ENCODE measurements at places on chromosomes 5 and 9.

- DNase-seq: no peak
These were observed 3.4 kb downstream of the TLE1 start for GRCh38 chr9:81685763-81686613.

DNA sequence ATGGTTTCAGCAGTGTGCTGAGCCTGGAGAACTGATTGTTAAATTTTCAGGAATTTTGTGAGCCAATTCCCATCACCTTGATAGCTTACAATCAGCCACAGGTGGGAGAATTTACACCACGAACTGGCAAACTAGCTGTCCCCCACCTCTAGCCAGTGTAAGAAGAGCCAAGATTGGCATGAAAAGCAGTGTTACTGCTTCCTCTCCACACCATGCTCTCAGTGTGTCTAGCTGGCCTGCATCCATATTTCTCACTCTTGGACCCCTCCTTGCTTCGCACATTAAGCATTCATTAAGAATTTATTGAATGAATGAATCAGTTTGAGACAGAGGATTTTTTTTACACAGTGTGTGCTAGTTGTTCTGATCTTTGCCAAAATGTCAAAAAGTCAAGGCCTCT, 36.7 kb upstream of the MAN2A1 start:
- DNase-seq: no peak

DNA sequence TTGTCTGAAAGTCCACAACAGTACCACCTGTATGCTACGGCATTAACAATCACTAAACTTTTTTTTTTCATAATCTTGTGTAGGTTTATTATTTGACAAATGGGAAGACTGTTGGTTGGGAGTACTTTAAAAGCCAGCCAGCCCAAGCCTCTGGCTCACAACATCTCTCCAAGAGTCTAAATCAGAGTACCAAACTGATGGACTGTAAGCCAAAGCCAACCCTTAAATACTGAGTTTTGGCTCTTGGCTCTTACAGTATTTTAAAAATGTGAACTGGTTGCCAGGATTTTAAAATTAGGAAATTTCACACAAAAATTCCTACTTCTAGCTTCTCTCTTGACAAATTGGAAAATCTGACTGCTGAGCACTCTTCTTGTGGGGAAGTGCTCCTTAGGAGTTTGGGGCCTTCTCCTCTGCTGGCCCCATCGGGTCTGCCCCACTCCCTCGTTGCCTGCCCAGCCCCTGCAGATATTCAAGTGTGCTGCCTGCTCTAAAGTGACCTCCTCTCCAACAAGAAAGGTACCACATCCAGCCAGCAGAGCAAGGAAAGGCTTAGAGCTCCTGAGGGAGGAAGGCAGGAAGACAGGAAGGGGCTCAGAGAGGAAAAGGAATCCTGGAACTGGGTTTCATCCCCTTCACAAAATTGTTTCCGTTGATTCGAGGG, 21.8 kb upstream of the TMOD1 start:
- DNase-seq: no peak

- DNase-seq: no peak
These were observed 78.6 kb upstream of the GDNF start for GRCh38 chr5:37918424-37918823.

- no peak for DNase-seq
These were observed 6.6 kb downstream of the SLC46A2 start for GRCh38 chr9:112884101-112884500.

All from non-pigmented ciliary epithelial cell (primary cell).